ENCODE measurements at places on chromosomes 6 and 20. TPM values are rescaled to one million over a fixed set of nuclear protein-coding genes. Genes with fewer than 3 reads are reported as not detected.

- peak; percentile 48 for DNase-seq
Measured at GRCh38 chr6:34065466-34066217, 80.2 kb downstream of the GRM4 start.

- peak; percentile 27 for DNase-seq
Measured at GRCh38 chr20:17226410-17227218, at the start of gene PCSK2. Gene PCSK2 (plus strand): TSS chr20:17227040. CDS start chr20:17227306, 266 bp downstream.

GRCh38 chr6:88612631-88613030 is 350.8 kb downstream of the RNGTT start:
- no peak for DNase-seq

- no peak for DNase-seq
Measured at GRCh38 chr20:50845566-50846215, 50.8 kb downstream of the BCAS4 start.

GABRR2 gene
- not detected for total RNA-seq

GRCh38 chr6:21461844-21462518 is 131.6 kb upstream of the SOX4 start:
- no peak for DNase-seq

GRCh38 chr20:57060407-57061050 is 205.9 kb downstream of the BMP7 start:
- DNase-seq = no peak

DNA sequence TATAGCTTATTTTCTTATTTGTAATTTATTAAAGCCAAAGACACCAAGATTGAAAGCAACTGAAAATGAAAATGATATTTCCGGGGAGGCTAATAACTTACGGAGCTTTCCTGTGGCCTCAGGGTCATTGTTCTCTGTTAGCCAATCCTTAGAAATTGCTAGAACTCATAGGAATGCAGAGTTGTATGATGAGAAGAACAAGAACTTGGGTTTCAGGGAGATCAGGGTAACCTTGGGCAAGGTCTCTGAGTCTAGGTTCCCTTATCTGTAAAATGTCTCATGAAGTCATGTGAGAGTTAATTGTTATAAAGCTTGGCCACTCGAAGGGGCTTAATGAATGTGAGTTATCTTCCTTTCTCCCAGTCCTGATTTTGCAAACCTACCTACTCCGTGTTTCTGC is 20.1 kb upstream of the SERINC3 start:
- DNase-seq = no peak

- DNase-seq = no peak
Measured at GRCh38 chr6:2893281-2893680, 9.8 kb downstream of the SERPINB9 start.

DNA sequence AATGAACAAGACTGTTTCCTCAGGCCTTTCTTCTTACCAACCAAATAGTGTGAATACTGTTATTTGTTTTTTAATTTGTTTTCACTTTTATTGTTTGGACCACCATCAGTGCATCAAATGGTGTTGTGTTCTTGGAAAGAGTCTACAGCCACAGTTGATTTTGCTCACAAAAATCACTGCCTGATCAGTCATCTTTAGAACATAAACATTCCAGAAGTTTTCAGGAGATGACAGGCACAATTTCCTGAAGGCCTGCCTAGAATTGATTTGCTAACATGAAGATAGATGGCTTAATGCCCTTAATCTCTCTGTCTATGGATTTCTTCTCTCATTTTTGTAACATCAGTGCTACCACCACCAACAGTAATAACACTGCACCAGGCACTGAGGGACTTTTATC is 13.5 kb downstream of the IL22RA2 start:
- DNase-seq = no peak

- no peak for DNase-seq
Measured at GRCh38 chr6:126202707-126203106, 137.2 kb upstream of the CENPW start.

RALGAPB gene
- total RNA-seq = 23.8 TPM

- no peak for DNase-seq
Measured at GRCh38 chr6:41877051-41877680, 18.0 kb downstream of the USP49 start.

DNA sequence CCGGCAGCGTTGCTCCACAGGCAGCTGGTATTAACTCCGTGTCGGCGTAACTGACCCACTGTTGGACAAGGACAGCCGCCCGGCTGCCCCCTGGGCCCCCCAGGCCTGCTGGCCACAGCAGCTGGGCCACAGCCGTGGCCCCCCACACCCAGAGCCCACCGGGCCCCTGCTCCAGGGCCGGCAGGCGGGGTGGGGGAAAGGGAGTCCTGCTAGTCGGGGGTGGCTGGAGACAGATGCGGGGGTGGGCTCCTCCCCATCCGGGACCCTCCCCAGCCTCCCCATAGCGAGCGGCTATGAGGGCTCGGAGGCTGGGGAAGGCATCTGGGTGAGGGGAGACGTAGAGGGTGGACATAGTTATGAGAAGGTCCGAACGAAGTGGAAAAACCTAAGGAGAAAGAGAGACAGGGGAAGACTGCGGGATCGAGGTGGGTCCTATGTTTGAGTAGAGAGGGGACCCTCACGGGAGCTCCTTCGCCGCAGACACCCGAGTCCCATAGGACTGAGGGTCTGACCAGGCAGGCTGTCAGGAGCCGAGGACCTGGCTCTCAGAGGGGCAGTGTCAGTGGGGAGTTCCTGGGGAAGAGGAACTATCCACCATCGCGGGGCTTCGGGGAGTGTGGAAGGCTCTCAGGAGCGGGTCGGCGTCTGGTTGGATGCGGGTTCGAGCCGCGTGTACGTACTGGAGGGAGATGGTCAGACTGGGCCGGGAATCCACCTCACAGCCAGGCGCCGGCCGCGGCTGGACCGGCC is 511 bp downstream of the VARS1 start:
- DNase-seq = no peak

GRCh38 chr6:120938164-120938875 is 396.0 kb downstream of the TBC1D32 start:
- no peak for DNase-seq

ZNF391 gene
- total RNA-seq = 5.8 TPM

DNA sequence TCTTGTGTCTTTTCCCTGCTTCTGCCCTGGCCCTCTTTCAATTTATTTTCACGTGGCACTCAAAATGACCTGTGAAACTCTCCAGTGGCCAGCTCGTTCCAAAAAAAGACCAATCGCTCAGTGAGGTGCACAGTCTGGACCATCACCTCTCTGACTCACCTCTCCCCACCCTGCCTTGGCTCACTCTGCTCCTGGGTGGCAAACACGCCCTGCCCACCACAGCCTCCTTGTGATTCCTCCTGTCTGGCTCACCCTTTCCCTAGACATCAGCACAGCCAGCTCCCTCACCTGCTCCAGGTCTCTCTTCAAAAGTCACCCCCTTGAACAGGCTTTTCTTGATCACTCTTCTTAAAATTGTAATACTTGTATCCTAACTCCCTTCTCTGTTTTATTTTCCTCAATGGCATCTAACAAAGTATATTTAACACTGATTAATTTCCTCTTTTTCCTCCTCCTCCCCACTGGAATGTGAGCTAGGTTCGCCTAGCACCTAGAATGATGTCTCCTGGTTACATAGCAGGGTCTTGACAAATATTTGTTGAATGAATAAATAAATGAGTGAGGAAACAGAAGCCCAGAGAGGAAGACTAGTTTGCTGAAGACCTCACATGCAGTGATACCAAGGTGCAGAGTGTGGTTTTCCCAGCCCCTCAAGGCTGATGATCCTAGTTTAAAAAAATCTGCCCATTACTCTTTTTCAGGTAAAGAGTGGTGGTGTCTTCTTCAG is 109.0 kb downstream of the GJA10 start:
- DNase-seq = no peak

DNA sequence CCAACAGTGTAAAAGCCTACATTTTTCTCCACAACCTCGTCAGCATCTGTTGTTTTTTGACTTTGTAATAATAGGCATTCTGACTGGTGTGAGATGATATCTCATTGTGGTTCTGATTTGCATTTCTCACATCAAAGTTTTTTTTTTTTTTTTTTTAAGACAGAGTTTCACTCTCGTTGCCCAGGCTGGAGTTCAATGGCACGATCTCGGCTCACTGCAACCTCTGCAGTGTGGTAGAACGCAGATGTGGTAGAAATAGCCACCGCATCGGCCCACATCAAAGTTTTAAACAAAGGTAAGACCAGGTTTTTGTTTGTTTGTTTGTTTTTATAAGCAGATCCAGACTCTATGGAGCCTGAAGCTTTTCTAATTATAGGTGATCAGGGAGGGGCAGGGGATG is 12.7 kb upstream of the PPP1R3G start:
- DNase-seq = no peak

SYTL3 gene
- 0.11 TPM for total RNA-seq

TFAP2C gene
- total RNA-seq = not detected

TFAP2D gene
- not detected for total RNA-seq
